ENCODE measurements at places on chromosomes 5 and 9.

- no peak for DNase-seq
These were observed 128.9 kb downstream of the CCDC192 start for GRCh38 chr5:127832067-127832466.

DNA sequence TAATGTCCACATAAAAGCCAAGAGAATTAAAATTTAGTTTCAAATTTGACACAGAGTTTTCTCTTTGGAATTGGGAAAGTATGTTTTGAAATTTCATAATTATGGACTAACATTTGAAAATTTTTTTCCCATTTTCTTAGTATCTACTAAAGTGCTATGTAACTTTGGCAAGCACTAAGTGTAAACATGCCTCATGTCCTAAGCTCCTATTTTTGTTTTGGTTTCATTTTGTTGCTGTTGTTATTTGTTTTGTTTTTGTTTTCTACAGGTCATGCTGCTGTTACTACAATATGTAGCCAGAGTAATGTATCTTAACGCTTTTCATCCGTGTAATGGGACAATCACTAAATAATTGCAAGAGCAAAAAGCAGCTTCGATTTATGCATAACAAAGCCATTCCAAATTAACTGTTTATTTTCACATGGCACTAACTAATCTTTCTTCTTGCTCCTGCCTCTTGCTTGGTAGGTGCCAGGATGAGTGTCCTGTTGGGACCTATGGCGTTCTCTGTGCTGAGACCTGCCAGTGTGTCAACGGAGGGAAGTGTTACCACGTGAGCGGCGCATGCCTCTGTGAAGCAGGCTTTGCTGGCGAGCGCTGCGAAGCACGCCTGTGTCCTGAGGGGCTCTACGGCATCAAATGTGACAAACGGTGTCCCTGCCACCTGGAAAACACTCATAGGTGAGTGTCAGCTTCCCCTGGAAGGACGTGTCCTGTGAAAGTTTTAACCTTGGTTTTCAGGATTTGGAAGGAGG lies 107.3 kb upstream of the PRRC1 start:
- no peak for DNase-seq

- no peak for DNase-seq
These were observed 1.8 kb downstream of the SURF6 start for GRCh38 chr9:133334161-133334560.

DNA sequence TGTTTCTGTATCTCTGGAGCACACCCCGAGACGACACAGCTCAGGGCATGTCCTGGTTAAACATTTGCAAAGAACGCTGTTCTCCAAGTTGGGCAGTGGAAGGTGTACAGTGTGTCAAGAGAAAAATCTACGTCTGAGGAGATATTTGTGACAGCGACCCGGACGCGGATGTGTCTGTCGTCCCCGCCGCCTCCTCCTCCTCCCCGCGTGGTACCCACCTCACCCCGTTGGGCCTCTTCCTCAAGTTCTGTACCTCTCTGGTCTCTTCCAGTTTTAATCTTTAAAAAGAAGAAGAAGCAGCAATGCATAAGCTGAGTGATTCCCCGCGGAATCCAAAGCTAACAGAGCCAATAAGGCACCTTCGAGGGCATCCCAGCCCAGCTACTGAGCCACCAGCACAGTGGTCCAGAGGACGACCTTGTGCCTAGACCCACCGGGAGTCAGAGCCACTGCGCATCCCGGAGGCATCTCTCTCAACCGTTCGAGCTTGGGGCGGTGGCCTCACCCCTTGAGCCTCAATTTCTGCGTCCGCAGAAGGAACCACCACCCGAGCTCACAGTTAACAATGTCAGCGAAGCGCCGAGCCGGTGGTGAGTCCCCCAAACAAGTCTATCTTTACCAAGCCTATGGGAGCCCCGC lies 467 bp downstream of the C9orf78 start:
- no peak for DNase-seq

DNA sequence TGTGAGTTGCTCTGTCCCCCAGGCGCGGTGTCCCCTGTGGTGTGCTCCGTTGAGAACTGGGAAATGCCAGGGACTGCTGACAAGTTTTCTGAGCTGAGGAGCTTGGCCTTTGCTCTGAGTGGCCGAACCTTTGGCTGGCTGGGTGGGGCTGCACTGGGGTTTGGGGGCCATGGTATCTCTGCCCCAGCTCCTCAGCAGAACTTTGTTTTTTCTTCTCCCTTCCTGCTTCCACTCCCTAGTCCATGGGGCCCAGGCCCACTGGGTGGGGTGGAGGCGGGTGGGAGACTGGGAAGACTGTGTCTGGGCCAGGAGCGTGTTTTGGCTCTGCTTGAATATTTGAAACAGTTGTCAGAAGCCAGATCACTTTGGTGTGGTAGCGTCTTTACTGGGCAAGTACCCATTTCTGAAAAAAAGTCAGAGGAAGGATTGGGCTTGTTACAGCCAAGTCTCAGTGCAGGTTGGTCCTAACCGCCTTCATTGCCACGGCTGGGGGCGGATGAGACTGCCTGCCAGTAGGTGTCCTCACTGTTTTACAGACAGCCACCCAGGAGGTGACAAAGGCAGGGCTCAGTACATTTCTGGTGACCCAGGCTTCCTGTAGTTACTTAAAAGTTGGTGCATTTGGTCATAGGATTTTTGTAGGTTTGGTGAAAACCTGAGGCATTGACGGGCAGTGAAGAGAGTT lies 92.7 kb downstream of the DAB2IP start:
- no peak for DNase-seq

DNA sequence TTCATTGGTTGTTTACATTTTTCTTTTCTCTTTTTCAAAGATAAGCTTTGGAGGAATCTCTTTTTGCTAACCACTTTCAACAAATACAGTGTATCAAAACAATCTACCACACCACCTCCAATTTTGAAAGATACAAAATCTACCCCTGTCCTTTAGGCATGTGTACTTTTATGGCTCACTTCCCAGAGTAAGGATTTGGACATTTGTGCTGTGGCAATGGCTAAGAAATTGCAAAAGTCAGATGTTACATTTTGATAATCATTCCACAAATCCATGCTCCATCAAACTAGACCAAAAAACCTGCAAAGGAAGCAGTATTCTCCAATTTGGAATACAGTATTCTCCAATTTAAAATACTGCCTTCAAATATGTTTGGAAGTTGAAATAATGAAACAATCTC lies 204.9 kb downstream of the MCTP1 start:
- no peak for DNase-seq
